CD14-positive monocyte (primary cell): ENCODE measurements at places on chromosomes 11 and 22. TPM values are rescaled to one million over a fixed set of nuclear protein-coding genes. Genes with fewer than 3 reads are reported as not detected.

RAB3IL1 gene
- polyA plus RNA-seq, result 0.13 and 0.14 TPM in 2 replicates

KBTBD4 gene
- 13.8 TPM for polyA plus RNA-seq

DNA sequence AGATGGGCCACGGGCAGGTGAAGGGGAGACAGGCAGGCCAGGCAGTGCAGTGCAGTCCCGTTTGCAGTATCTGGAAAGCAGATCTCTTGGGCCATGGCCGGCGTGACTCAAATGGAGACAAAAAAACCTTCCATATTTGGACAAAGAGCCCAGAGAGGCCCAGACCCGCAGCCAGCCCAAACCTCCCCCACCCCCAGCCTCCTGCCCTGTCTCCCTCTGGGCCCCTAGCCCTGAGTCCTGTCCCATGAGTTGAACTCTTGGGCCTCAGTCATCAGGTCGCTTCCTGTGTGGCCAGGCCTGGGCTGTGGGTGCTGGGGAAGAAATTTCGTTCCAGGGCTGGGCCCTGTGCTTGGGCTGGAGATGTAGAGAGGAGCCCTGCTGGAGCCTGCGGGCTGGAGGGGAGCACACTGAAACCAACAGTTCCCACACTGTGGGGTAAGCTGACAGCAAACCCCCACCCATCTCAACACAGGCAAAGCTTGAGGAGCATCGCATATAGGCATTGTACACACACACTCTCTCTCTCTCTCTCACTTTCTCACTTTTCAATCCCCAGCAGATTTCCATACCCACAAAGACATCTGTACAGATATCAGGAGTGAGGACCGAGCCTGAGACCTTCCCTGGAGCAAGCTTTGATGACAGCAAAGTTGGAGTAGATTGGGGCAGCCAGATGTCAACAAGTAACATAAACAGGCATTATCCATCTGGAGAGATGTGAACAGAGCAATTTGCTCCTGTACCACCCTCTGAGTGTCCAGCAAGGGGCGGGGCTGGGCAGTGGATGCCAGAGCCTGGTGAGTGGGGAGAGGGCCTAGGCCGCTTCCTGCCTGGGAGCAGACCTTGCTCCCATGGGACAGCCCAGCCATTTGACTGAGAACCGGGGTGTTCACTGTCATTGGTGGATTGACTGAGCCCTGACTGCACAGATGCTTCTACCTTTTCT is 17.2 kb downstream of the ARHGEF17 start:
- H3K4me3 ChIP-seq, result no peak overlapping the region
- no peak overlapping the region for H3K27ac ChIP-seq
- DNase-seq, result no peak
- no peaks in the 10 kb centered on the region for H3K36me3 ChIP-seq
- H3K27me3 ChIP-seq, result peaks cover 5% of the 10 kb centered on the region

DNA sequence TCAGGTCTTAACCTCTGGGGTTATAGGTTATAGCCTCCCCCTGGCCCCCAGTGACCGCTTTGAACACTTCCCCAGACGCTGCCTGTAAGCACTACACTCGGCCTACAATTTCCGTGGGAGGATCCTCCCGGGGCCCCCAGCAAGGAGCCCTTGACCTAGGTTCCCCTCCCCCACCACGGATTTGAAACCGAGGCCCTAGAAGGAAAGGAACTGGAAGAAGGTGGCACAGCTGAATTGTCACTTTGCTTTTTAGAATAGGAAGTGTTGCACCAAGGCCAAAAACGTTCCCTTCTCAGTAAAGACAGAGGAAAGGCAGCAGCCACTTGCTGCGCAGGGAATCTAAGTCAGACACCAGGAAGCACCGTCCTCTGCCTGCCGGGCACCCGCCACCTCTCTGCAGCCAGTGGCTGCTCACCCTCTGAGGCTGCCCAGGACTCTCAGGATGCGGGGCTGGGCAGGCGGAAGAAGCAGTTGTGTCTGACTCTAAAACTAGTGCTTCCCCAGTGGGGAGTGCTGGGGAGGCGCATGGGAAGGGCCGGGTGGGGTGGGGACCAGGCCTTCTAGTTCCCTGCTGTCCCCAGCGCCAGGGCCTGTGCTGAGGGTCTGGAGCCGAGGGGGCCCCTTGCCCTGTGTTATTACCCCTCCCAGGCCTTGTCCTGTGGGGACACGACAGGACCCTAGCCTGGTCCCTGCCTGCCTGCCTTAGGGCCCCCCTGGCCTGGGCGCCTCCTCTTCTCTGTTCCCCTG is 7.9 kb upstream of the FLRT1 start:
- DNase-seq, result peak; percentile 32
- H3K27me3 ChIP-seq, result no peaks in the 10 kb centered on the region
- H3K27ac ChIP-seq, result peak overlapping the region; percentile 67
- no peaks in the 10 kb centered on the region for H3K36me3 ChIP-seq
- peak overlapping the region; percentile 41 for H3K4me3 ChIP-seq
- peaks cover 25% of the 10 kb centered on the region for H3K4me1 ChIP-seq

DNA sequence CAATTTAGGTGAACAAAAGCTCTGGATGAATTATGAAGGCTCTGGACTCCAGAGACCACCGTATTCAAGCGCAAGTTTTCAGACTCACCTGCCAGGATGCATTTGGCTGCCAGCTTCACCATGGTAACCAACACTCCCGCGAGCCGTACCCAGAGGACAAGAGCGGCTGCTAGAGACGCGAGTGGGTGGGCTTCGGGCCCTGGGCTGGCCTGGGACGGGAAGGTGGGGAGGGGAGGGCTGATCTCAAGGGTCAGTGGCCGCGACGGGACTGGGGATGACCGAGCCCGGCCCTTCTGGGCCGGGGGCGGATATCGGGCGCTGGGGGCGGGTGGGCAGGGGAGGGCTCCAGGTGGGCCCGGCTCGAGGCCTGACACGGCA is 344 bp downstream of the IFT27 start:
- no peaks in the 10 kb centered on the region for H3K27me3 ChIP-seq
- peak overlapping the region; percentile 65 for H3K4me3 ChIP-seq
- DNase-seq, result no peak
- peak overlapping the region; percentile 76 for H3K27ac ChIP-seq
- peaks cover 24% of the 10 kb centered on the region for H3K4me1 ChIP-seq

DNA sequence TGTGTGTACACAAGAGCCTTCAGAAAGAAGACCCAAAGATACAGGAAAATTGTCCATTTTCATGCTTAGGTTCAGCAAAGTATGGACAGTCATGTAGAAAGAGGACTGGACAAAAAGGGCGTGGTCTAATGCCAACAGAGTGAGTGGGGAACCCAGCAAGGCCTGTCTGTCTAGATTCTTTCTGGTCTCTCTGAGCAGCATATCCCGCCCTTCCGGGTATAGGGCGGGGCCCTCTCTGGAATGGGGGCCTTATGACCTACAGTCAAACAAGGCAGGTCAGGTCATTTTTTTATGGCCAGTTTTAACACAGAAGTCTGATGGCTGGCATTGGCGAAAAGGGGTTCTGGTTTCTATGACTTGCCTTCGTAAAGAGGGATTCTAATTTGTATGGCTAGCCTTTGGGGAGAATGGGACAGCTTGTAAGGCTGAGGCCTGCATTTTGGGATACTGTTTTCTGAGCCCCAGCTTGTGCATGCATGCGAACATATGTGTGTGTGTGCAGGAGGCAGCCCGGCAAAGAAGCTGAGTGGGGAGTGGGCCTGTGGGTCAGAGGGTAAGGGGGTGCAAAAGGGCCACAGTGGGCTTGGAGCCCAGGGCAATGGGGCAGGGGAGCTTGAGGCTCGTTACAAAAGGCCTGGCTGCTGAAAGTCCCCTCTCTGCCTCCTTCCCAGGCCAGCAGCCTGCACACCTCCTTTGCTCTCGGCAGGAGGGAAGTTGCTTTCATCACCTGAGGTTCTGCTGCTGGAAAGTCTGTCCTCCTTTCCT is 130.5 kb upstream of the B3GAT1 start:
- no peaks in the 10 kb centered on the region for H3K4me1 ChIP-seq
- no peaks in the 10 kb centered on the region for H3K27me3 ChIP-seq
- no peaks in the 10 kb centered on the region for H3K36me3 ChIP-seq
- no peak for DNase-seq

DNA sequence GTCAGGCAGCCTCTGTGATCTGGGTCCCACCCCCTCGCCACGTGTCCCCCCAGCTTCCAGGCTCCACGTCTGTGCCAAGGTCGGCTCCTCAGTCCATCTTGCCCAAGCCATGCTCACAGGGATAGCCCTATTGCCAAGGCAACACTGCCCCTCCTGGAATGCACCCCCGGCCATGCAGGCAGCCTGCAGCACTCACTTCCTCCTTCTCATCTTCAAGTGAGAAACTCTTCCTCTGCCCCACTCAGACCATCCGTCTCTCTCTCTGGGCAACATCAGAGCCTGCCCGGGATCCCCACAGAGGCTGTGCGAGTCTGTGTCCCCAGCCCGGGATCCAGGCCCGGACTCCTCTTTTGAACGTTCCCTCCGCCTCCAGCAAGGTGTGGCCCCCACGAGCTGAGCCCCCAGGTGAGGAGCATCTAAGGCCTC is 852.3 kb downstream of the BRD1 start:
- H3K4me3 ChIP-seq, result no peak overlapping the region
- H3K27me3 ChIP-seq, result no peaks in the 10 kb centered on the region
- H3K4me1 ChIP-seq, result no peaks in the 10 kb centered on the region
- H3K27ac ChIP-seq, result no peak overlapping the region
- no peak for DNase-seq

DNA sequence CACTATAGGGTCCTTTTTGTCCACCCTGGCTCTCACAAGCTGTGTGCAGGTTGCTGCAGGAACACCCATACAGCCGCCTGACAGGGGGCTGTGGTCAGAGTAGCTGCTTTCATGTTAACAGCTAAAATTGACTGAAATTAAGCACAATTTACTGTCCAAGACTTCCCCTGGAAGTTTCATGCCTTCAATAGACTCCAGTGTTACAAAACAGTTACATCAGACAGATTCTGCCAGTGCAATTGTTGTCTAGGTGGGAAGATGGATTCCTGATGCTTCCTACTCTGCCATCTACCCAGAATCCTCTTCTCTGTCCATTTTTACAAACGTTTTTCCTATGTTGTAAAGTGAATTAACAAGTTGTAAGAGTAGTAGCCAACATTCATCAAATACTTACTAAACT is 5.3 kb upstream of the TSKU start:
- no peak overlapping the region for H3K27ac ChIP-seq
- peaks cover 4% of the 10 kb centered on the region for H3K4me1 ChIP-seq
- no peaks in the 10 kb centered on the region for H3K36me3 ChIP-seq

FANCF gene
- polyA plus RNA-seq, result 1.1 and 1.4 TPM in 2 replicates

DNA sequence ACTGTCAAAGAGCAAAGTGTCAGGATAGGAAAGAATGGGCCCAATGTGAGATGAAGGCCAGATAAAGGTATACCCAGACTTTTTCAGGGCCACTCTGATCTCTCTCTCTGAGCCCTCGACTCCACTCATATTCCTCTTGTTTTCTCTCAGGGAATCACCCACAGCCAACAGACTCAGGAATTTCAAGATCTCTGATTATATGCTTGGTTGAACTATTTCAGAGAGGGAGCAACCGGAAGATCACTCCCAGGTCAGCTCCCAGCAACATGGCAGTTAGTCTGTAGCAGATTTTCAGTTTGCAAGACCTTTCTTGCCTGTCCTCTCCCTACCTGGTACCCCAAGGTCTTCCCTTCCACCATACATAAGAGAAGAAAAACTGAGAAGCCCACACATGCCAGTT is 102.5 kb downstream of the C11orf58 start:
- H3K4me3 ChIP-seq, result no peak overlapping the region
- no peak for DNase-seq
- H3K36me3 ChIP-seq, result no peaks in the 10 kb centered on the region
- H3K27me3 ChIP-seq, result no peaks in the 10 kb centered on the region
- no peak overlapping the region for H3K27ac ChIP-seq
- H3K4me1 ChIP-seq, result no peaks in the 10 kb centered on the region

GRCh38 chr22:27075891-27076290 is 418.5 kb downstream of the MIAT start:
- H3K4me3 ChIP-seq, result no peak overlapping the region
- no peak overlapping the region for H3K27ac ChIP-seq
- H3K36me3 ChIP-seq, result no peaks in the 10 kb centered on the region
- H3K4me1 ChIP-seq, result no peaks in the 10 kb centered on the region

DNA sequence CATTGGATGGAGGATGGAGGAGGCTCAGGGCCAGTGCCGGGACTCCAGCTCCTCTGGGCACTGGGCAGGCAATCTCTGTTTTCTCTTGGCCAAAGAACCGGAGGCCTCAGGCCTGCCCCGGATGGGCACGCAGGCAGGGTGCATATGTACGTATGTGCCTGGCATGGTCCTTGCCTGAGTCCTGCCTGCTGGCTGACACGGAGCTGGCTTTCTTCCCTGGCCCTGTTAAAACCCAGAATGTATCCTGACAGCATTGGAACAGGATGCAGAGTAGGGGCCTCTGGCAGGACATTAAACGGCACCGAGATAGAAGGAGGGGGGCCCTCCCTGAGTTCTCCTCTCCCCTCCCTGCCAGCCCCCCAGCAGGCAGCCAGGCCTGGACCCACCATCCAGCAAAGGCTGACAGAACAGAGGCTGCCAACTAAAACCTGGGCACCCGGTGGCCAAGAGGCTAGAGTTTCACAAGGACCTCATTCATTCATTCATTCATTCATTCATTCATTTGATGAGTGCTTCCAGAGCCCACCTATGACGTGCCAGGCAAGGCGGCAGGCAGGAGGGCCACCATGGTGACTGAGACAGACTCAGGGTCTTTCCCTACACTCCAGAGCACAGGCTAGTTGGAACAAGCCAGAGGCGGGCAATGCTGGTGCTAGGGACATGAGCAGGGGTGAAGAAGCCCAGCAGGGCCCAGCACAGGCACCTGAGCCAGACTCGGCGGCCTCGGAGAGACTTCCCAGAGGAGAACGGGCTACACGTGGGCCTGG is 28.8 kb downstream of the FLRT1 start:
- H3K27me3 ChIP-seq, result peaks cover 28% of the 10 kb centered on the region
- peaks cover 11% of the 10 kb centered on the region for H3K4me1 ChIP-seq
- no peak overlapping the region for H3K4me3 ChIP-seq
- no peak for DNase-seq

DNA sequence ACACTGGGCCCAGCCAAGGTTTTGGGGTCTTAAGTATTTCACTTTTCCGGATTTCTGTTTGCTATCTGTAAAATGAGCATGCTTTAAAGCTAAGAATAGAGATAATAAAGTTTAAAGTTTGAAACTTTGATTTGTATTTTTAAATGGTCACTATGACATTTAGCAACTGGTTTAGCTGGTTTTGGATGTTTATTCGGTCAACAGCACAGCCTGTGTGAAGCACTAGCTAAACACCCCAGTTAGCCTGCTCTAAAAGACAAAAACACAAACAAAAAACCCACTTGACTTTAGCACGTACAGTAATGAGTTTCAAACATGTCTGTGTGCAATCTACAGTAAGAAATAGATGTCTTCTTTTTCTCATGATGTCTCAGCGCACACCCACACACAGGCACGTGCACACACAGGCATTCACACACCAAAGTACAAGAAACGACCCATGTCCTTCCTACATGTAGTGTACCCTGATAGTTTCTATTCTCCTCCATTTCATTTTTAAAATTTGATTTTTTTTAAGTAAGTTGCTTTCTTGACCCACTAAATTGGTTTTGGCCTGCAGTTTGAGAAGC is 29.4 kb downstream of the SLC1A2 start:
- peaks cover 15% of the 10 kb centered on the region for H3K4me1 ChIP-seq
- H3K27me3 ChIP-seq, result no peaks in the 10 kb centered on the region
- no peak overlapping the region for H3K4me3 ChIP-seq
